ENCODE measurements at places on chromosomes 1 and 21.

GRCh38 chr21:25934771-25935224 is 200.0 kb downstream of the GABPA start:
- DNase-seq: peak; percentile 66

DNA sequence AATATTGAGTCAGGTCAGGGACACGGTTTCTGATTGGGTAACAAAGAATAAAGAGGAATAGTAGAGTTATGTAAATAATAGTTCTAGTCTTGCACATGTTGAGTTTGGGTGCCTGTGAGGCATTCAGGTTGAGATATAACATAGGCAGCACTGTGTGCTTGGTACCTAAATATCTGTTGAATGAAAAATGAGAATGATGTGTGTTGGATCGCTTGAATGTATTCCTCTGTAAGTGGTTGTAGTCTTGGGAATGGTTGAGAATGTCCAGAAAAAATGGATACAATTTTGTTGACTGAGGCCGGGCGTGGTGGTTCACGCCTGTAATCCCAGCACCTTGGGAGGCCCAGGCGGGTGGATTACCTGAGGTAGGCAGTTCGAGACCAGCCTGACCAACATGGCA is 116.3 kb upstream of the HNRNPU start:
- no peak for DNase-seq

GRCh38 chr1:235397733-235398132 is 30.5 kb downstream of the TBCE start:
- peak; percentile 78 for DNase-seq

- no peak for DNase-seq
Measured at GRCh38 chr1:119003413-119004128, 15.4 kb upstream of the TBX15 start.

GRCh38 chr1:226650236-226650841 is 88.7 kb downstream of the ITPKB start:
- no peak for DNase-seq

Data from BJ (cell line).